B cell (primary cell): ENCODE measurements at places on chromosomes 5 and 9. TPM values are rescaled to one million over a fixed set of nuclear protein-coding genes. Genes with fewer than 3 reads are reported as not detected.

DNA sequence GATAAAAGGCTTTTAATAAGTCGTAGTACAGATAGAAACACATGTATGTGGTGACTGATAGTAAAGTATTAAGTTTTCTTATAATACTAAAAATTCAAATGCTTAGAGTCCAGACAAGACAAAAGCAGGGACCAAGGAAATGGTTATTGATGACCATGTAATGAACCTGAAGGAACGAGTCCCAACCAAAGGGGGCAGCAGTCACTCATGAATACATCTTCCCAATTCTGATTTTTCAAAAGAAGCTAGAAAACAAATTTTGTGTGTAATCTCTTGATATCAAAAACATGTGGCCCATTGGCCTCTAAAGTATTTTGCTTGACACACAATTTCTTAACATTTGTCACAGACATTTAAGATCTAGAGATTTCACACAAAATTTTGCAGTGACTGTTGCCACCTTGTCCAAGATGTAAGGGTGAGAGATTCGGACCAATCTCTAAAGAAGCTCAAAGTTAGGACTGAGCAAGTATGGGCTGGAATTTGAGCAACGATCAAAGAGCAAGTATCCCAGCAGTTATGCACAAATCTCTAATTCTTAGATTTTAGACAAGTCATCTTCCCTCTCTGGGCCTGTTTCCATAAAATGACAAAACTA, 66.8 kb downstream of the ARL15 start:
- no peaks in the 10 kb centered on the region for H3K4me1 ChIP-seq
- peak; percentile 43 for DNase-seq
- H3K36me3 ChIP-seq, result no peaks in the 10 kb centered on the region
- no peaks in the 10 kb centered on the region for H3K27me3 ChIP-seq
- no peak overlapping the region for H3K27ac ChIP-seq

The TCERG1 gene
- total RNA-seq, result 95.2 and 101 TPM in 2 replicates

DNA sequence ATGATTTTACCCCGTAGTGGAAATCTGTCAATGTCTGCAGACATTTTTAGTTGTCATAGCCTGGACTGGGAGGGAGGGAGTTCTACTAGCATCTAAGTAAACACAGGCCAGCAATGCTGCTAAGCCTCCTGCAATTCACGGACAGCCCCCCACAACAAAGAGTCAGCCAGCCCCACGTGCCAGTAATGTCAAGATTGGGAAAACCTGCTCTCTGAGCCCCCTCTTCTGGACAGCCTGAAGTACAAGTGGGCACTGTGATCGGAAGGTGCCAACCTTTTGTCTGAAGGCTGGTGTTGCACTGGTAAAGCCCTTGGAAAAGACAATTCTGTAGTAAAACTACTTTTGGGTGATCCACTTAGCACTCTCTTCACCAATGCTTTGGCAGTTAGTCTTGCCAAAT, 154.5 kb downstream of the TARS1 start:
- H3K36me3 ChIP-seq, result no peaks in the 10 kb centered on the region
- no peak for DNase-seq
- no peak overlapping the region for H3K4me3 ChIP-seq
- no peaks in the 10 kb centered on the region for H3K4me1 ChIP-seq
- no peak overlapping the region for H3K27ac ChIP-seq
- no peaks in the 10 kb centered on the region for H3K27me3 ChIP-seq

DNA sequence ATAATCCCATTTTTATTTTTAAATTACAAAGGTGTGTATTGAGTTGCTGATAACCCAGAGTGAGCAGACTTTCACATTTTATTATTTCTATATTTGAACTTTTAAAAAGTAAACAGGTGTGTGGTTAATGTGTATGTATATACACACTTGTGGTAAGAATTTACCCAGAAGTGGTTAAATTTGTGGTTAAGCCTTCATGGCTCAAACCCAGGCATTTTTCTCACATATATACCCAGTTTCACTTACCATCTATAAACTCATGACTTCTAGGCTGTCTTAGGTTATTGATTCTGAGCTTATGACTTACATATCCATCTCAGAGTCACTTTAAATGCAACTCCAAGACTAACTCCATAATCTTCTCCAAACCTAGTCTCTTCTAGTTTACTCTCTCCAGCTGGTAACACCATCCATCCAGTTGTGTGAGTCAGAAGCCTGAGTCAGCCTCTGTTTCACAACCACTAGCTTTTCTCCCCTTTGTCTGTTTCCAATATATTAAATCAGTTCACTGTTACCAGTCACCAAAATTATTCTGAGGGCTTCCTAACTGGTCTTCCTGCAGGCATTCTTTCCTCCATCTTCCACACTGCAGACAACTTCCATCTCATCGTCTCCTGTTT, 20.2 kb downstream of the ZBED3 start:
- no peak overlapping the region for H3K27ac ChIP-seq
- H3K4me1 ChIP-seq, result no peaks in the 10 kb centered on the region
- DNase-seq, result no peak
- H3K4me3 ChIP-seq, result no peak overlapping the region
- H3K36me3 ChIP-seq, result peaks cover 34% of the 10 kb centered on the region

The PWWP2A gene
- total RNA-seq, result 48.8 and 50.1 TPM in 2 replicates

DNA sequence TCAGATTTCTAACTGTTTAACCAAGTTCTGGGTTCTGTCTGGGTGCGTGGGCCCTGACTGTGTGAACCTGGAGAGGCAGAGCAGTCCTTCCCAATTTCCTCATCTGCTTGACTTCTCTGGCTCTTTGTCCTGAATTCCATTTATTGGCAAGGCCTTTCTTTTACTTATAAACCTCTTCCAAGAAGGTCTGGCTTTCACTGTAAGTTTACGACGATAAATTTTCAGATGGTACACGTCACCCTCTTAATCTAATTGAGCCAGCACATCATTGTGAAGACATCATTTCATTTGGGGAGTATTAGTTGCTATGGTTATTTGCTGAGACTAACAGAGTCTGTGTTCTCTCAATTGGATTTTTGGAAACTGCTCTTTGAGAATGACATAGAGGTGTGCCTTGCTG, 92.4 kb downstream of the ARHGAP26 start:
- no peak for DNase-seq
- H3K4me1 ChIP-seq, result peaks cover 4% of the 10 kb centered on the region
- no peak overlapping the region for H3K27ac ChIP-seq
- H3K27me3 ChIP-seq, result no peaks in the 10 kb centered on the region
- no peak overlapping the region for H3K4me3 ChIP-seq
- H3K36me3 ChIP-seq, result no peaks in the 10 kb centered on the region

GRCh38 chr9:2320114-2320513, 301.5 kb upstream of the VLDLR start:
- H3K36me3 ChIP-seq, result no peaks in the 10 kb centered on the region
- no peak for DNase-seq
- no peak overlapping the region for H3K4me3 ChIP-seq
- H3K27me3 ChIP-seq, result no peaks in the 10 kb centered on the region

DNA sequence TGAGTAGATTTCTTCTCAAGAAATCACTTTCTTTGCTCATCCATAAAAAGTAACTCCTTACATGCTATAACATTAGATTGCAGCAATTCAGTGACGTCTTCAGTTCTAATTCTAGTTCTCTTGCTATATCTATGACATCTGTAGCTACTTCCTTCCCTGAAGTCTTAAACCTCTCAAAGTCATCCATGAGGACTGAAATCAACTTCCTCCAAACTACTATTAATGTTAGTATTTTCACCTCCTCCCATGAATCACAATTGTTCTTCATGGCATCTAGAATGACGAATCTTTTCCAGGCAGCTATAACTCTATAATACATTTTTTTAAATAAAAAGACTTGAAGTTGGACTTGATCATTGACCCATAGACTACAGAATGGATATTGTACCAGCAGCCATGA, 46.2 kb upstream of the PRRC1 start:
- no peak for DNase-seq
- H3K27ac ChIP-seq, result no peak overlapping the region
- no peaks in the 10 kb centered on the region for H3K36me3 ChIP-seq
- no peaks in the 10 kb centered on the region for H3K4me1 ChIP-seq
- no peaks in the 10 kb centered on the region for H3K27me3 ChIP-seq

DNA sequence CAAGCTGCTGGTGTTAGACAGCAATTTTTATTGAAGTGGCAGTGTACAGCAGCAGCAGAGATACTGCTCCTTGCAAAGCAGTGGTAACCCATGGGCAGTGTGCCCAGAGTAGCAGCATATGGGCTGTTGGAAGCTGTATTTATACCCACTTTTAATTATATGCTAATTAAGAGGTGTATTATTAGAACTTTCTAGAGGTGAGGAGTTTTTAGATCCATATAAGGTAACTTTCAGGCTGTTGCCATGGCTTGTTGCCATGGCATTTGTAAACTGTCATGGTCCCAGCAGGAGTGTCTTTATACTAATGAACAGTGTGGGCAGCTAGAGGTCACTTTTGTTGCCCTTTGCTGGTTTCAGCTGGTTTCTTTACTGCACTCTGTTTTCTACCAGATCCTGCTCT, 3.7 kb upstream of the PJA2 start:
- H3K27me3 ChIP-seq, result no peaks in the 10 kb centered on the region
- no peaks in the 10 kb centered on the region for H3K36me3 ChIP-seq
- no peak overlapping the region for H3K4me3 ChIP-seq

GRCh38 chr9:68974431-68974830, 39.5 kb downstream of the PRKACG start:
- DNase-seq, result no peak
- H3K27me3 ChIP-seq, result no peaks in the 10 kb centered on the region
- no peaks in the 10 kb centered on the region for H3K36me3 ChIP-seq
- H3K4me3 ChIP-seq, result no peak overlapping the region
- peaks cover 32% of the 10 kb centered on the region for H3K4me1 ChIP-seq

- no peak for DNase-seq
- H3K27me3 ChIP-seq, result no peaks in the 10 kb centered on the region
- no peaks in the 10 kb centered on the region for H3K36me3 ChIP-seq
- H3K4me1 ChIP-seq, result peaks cover 9% of the 10 kb centered on the region
- H3K4me3 ChIP-seq, result no peak overlapping the region
Observed at GRCh38 chr5:176606032-176606431, 3.9 kb downstream of the GPRIN1 start.

The ISL1 gene
- not detected in 2 replicates for total RNA-seq

The CCNB1 gene
- total RNA-seq, result 8.5 and 8.6 TPM in 2 replicates

The ESM1 gene
- not detected in 2 replicates for total RNA-seq

The GARIN3 gene
- not detected in 2 replicates for total RNA-seq

DNA sequence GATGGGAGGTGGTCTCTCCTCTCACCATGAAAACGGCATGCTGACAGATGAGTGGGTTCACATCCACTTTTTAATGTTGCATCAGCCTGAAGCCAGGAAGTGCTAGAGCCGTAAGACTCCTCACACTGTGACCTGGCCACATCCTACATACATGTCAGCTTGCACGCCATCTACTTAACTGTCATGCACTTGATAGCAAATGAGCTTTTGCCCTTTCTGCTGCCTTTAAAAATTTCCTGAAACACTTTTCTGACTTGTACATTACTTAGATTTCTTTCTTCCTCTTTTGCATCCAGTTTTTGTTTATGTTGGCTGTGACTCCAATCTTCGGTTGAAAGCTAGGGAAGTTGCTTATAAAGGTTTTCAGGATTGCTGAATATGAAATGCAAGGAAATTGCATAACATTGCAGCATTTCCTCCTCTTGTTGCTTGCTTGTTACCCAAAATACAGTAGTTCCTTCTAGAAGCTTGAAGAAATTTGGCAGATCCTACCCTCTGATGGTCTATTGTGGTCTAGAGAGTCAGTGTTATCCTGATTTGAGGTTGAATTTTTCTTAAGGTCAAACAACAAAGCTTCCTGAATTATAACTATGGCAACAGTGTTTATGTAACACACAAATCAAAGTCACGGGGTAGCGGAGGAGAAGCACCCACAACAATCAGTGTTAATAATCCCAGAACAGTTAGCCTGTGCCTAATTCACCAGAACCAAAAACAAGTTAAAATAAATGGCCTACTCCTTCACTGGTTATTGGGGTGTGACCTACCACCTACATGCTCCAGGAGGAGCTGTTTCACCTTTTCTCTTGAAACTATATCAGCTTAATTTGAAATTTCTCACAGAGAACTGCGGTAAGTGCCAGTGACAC, 232.5 kb downstream of the ARHGAP26 start:
- H3K4me1 ChIP-seq, result peaks cover 59% of the 10 kb centered on the region
- DNase-seq, result peak; percentile 76
- peak overlapping the region; percentile 94 for H3K27ac ChIP-seq
- no peaks in the 10 kb centered on the region for H3K36me3 ChIP-seq

The SLC34A3 gene
- total RNA-seq, result not detected in 2 replicates

The GABRA1 gene
- total RNA-seq, result not detected in 2 replicates

- peak overlapping the region; percentile 85 for H3K27ac ChIP-seq
- no peaks in the 10 kb centered on the region for H3K27me3 ChIP-seq
- no peaks in the 10 kb centered on the region for H3K36me3 ChIP-seq
Observed at GRCh38 chr5:78727786-78728761, 79.5 kb upstream of the LHFPL2 start.

- H3K36me3 ChIP-seq, result no peaks in the 10 kb centered on the region
- no peak overlapping the region for H3K27ac ChIP-seq
- peaks cover 17% of the 10 kb centered on the region for H3K4me1 ChIP-seq
Observed at GRCh38 chr9:109422641-109423040, 75.5 kb downstream of the PTPN3 start.

The LCN9 gene
- not detected in 2 replicates for total RNA-seq

DNA sequence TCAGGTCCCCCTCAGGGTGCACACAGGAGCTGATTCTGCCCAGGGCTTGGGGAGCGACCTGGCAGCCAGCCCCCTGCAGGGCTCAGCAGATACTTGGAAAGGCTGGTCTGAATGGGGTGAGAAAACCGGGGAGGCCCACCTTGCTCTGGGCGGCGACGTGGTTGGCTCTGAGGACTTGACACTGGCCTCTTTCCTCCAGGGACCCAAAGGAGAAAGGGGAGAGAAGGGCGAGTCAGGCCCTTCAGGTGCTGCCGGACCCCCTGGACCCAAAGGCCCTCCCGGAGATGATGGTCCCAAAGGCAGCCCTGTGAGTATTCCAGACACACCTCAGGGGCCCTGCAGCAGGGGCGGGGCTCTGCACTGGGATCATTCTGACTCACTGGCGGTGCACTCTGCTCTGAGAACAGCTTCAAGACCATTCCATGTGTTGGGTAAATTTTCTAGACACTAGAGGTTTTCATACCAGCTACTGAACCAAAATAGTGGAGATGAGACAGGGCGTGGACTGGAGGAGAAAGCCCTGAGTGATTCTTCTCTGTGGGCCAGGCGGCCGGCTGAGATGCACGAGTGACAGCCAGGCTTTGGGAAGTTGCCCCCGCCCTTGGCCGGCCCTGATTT, 65.9 kb upstream of the FCN2 start:
- H3K4me3 ChIP-seq, result no peak overlapping the region
- H3K27me3 ChIP-seq, result no peaks in the 10 kb centered on the region
- H3K36me3 ChIP-seq, result no peaks in the 10 kb centered on the region
- DNase-seq, result no peak

DNA sequence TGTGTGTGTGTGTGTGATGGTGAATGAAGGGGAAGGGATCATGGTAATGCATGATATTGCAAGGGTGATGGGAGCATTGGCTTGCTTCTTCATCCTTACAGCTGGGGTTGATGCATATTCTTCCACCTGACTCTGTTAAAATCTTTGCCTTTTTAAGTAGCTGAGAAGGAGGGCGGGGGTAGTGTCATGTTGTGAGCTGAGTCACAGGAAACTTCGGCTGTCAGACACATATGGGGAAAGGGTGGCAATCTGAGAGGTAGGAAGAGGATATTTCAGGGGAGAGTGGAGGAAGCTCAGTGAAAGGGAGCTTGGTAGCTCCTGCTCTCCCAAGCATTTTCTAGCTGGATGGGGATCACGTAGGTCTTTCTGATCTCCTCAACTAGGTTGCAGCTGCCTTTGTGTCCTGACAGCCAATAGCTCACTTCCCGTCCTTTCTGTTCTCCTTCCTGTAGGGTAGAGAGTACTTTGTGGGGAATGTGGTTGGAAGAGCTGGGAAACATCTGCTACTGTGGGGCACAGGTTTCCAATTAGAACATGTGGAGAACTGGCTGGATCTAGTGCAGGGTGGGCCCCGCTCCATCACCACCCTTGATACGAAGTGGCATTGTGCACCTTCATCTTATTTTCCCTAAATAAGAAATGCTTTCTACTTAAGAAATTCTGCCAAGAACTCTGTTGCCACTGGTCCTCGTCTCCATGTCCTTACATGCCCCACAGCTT, 18.1 kb upstream of the CLK4 start:
- H3K4me1 ChIP-seq, result no peaks in the 10 kb centered on the region
- no peak overlapping the region for H3K4me3 ChIP-seq
- DNase-seq, result no peak
- H3K27me3 ChIP-seq, result no peaks in the 10 kb centered on the region
- H3K36me3 ChIP-seq, result no peaks in the 10 kb centered on the region
